ENCODE measurements at places on chromosomes 6 and 20.

DNA sequence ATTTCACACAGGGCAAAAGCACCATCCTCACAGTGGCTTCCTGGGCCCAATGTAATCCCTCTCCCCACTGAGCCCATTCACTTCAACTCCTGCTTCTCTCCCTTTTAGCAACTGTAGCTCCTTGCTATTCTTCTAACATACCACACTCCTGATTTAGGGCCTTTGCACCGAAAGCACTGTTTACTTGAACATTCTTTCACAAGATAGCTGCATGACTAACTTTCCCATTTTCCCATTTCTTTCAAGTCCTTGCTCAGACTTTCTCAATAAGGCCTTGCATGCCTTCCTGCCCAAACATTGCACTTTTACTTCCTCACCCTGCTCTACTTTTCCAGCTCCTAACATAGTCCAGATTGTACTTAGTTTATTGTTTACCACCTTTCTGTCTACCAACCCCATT, 73.0 kb downstream of the SHPRH start:
- DNase-seq, result no peak

GRCh38 chr6:67974931-67975330, 660.2 kb upstream of the ADGRB3 start:
- no peak for DNase-seq

- no peak for DNase-seq
Measured at GRCh38 chr6:133816171-133816570, 72.7 kb upstream of the TCF21 start.

DNA sequence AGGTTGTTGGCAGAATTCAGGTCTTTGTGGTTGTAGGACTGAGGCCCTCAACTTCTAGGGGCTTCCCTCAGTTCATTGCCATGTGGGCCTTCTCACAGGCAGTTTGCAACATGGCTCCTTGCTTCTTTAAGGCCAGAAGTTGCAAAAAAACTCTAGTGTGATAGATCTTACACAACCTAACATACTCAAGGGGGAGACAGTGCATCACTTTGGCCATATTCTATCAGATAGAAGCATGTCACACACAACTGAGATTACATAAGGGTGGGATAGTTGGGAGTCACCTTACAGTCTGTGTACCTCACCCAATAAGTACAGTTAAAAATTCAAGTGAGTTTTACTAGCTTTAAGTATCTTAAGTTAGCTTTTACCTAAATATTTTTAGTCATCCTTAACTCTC, 1.6 kb downstream of the SIRPD start:
- no peak for DNase-seq

DNA sequence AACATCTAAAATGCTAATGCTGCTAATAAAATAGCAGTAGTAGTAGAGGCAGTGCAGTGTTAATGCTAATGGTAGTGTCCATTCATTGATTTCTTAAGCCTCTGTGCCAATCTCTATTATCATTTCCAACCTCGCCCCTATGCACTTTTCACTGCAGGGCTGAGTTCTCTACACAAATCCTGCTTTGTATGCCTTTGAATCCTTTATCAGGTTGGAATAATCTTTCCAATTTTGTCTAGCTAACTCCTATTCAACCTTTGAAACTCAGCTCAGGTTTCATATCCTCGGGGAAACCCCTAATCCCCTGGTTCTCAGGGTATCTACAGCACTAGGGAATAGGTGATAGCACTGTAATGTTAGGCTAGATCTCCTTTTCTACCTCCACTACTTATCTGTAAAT, 284.0 kb upstream of the RUNX2 start:
- no peak for DNase-seq

DNA sequence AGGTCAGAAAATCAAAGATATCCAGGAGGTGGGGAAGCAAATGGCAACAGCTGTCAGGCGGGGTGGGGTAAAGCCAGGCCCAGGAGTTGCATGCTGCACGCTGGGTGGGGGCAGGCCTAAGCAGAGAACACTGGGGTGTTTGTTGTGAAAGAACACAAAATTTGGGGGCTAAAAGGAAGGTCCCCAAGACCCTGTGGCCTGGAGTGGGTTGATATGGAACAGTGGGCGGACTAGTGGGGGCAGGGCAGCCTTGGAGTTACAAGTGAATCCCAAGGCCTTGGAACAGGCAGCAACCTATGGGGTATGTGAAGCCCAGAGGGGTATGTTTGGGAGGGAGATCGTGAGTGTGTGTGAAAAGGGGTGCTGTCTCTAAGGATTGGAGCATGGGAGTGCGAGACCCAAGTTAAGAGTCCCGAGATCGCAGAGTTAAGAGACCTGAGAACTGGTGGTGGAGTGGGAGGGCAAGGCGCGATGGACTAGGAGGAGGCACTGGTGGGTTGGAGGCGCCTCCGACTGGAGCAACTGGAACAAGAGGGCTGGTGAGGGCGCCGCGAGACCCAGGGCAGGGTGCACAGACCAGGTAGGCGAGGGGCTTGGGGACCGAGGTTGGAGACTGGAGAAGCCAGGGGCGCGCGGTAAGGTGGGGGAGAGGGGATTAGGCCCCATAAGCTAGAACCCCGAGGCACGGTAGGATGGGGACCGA, 658 bp downstream of the CUL7 start:
- DNase-seq, result peak; percentile 41

DNA sequence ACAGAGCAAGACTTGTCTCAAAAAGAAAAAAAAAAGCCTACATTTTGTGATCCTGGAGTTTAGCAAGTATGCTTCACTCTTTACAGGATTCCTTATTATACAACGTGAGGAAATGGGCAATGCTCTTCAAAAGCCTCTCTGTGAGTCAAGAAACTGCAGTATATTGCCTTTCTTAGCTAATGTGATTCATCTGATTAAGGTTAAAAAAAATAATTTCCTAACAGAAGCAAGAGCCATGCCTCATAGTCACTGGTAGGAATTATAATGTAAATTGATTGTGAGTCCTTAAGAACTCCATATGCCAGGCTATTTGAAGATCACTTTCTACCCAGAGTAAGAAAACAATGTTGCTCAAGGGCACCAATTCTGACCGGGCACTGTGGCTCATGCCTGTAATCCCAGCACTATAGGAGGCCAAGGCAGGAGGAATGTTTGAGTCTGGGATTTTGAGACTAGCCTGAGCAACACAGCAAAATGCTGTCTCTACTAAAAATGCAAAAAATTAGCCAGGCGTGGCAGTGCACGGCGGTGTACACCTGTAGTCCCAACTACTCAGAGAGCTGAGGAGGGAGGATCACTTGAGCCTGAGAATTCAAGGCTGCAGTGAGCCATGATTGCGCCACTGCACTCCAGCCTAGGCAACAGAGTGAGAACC, 43.3 kb downstream of the SLC26A8 start:
- no peak for DNase-seq

Data from stimulated activated CD4-positive, alpha-beta T cell treated with anti-CD3 and anti-CD28 coated beads, Interleukin-2, amount 100 ng/mL, for 24 hours (primary cell).